ENCODE measurements at places on chromosomes 7 and 10. TPM values are rescaled to one million over a fixed set of nuclear protein-coding genes. Genes with fewer than 3 reads are reported as not detected.
A peak's percentile ranks its signal among the peaks of the same experiment; 100 is the strongest.

The IRF5 gene
- total RNA-seq: 4.2 TPM

DNA sequence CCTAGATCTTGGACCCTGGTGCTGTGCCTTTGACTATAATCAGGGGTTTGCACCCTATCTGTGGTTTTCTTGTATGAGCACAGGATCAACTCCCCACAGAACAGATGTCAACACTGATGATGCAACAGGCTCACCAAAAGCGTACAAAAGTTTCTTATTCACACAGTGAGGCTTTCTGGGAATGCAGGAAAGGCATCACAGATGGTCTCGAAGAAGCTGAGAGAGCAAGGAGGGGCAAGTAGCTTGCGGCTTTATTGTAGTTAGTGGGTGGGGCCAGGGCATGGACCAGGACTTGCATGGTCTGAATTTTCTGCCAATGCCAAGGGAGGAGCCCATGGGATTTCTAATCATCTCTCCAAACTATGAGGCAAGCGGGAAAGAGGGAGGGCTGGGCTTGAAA, 46.2 kb downstream of the SEC61G start:
- DNase-seq: no peak

- DNase-seq: no peak
Measured at GRCh38 chr7:121157885-121158590, 169.5 kb downstream of the CPED1 start.

- no peak for DNase-seq
Measured at GRCh38 chr7:128886391-128887168, 23.9 kb downstream of the ATP6V1F start.

- peak; percentile 24 for DNase-seq
Measured at GRCh38 chr10:100713049-100713858, 32.1 kb upstream of the PAX2 start.

The TLX1 gene
- not detected for total RNA-seq

DNA sequence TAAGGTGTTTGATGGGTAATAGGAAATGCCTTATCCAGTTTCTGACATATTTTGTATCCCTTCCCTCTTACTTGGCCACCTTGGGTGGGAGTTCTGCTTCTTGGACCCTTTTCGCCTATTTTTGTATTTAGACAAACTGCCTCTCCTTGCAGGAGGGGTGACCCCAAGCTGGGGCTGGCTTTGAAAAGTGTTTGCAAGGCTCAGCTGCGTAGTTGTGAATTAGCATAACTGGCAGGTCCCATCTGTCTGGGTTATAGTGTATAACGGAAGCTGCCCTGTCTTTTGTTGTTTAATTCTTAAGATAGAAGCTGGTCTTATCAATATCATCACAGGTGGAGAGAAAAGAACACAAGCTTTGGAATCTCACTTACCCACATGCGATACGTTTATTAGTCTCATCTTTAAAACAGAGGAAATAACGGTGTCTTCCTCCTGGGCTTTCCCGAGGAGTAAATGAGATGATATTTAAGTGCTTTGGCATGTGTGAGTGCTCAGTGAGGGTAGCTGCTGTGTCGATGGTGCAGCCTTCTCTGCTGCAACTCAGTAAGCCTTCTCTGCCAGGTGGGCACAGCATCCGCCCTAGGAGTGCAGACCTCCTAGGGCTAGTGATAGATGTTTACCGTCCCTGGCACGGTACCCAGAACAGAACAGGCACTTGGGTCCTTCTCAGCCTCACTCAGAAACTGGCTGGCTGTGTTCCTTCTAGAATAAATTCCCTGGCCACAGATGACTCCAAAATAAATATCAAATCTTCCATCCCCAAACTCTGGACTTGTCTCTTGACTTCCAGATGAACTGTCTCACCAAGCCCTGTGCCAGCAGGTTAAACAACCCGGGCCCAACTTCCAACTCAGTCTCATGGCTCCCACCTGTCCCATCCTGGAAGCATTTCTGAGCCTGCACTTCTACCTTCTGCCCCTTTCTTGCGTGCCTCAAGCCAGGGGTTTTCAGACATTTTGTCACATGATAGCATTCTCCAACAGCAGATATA, 227.3 kb downstream of the GFRA1 start:
- no peak for DNase-seq

The CLCN1 gene
- 0.20 TPM for total RNA-seq

DNA sequence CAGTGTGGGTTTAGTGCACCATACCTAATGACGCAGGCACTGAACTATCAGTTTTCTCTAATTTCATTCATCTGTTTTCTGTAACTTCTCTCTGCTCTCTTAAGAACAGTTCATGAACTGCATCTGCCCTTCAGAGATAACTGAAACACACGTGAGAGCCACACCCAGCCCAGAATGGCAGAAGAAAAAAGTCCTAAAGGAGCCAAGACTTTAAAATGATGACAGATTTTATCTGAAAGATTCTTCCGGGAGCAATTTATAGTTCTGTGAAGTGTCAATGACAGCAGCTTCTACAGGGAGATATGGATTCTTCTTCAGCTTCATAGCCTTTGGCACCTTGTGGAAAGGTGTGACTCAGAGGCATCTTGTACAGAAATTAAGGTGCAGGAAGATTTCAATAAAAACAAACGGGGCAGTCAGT, 211.5 kb upstream of the SLC26A5 start:
- no peak for DNase-seq

GRCh38 chr10:12689893-12690292, 311.6 kb downstream of the CCDC3 start:
- DNase-seq: no peak

DNA sequence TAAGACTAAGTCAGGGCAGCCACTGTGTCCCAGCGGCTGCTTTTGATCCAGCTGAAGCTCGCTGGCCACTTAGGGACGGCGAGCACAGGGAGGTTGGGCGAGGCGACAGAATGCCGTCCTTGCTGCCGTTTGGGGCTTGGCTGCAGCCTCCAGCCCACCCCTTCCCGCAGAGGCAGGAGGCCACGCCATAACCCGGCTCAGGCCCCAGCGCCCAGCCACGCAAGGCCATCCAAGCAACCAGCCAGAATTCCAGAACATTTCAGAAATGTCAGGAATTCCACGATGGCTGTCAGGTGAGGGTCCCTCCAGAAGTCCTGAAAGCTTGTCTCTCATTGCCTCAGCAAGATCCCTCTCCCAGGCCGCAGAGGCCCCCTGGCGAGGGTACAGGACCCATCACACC, 479.1 kb upstream of the FOXK1 start:
- DNase-seq: no peak

The SHTN1 gene
- total RNA-seq: 13.1 TPM

- DNase-seq: no peak
Measured at GRCh38 chr10:102324061-102324460, 71.4 kb upstream of the NFKB2 start.

GRCh38 chr7:124251636-124252035, 218.8 kb upstream of the TMEM229A start:
- DNase-seq: no peak

GRCh38 chr7:155188821-155189581, 108.7 kb upstream of the INSIG1 start:
- DNase-seq: no peak

DNA sequence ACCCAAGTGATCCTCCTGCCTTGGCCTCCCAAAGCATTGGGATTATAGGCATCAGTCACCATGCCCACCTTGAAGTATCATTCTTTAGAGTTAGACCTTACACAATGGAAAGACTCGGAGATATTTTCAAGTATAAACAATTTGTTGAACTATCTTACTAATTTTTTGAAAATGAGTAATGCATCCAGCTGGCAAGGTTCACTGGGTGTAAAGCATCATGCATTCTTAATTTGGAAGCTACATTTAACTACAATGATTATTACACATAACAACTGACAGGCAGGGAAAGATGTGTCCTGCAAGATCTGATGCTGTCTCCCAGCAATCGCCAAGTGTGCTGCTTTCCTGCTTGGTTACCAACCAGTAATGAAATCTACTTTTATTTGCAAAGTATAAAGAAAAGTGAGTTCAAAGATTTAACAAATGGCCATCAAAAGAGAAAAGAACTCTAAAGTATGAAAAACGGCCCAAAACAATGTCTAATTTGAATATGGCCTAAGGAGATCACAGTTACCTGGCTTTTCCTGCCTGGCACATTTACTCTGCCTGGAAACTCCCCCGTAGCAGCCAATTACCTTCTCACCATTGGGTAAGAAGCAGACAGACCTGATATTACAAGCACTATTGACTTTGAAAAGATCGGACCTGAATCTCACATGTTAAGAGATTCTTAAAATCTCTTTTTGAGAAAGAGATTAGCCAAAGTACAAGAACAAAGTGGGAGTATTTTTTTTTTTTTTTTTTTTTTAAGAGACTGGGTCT, 59.3 kb upstream of the NMT2 start:
- no peak for DNase-seq

The NRP1 gene
- 108 TPM for total RNA-seq

The PLXNA4 gene
- total RNA-seq: 6.8 TPM

The GJD4 gene
- not detected for total RNA-seq

Measured in skin of body (tissue), 3 donors.